Thyroid gland (tissue), 4 donors: ENCODE measurements at places on chromosomes 16 and 17. TPM values are rescaled to one million over a fixed set of nuclear protein-coding genes. Genes with fewer than 3 reads are reported as not detected.

Gene WNT3
- 0.68 TPM for total RNA-seq

Gene GPS1
- 92.5 TPM for total RNA-seq

Gene CHST5
- total RNA-seq = not detected

DNA sequence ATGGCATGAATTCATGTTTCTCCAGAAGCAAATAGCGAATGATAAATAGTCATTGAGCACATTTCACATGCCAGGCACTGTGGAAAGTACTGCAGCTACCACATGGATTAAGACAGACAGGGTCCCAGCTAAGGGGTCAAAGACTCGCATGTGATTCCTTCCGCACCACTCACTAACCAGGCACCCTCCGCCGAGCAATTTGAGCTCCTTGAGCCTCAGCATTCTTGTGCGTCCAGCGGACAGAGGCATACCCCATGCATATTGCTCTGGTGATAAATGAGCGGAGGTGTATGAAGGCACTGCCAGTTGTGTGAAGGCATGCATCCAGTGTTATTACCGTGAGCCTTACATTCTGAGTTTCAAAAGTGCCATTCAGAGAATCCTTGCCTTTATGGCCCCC, 358.7 kb downstream of the HS3ST4 start:
- H3K4me3 ChIP-seq = no peak overlapping the region
- no peak overlapping the region for H3K27ac ChIP-seq
- H3K27me3 ChIP-seq = no peaks in the 10 kb centered on the region
- H3K36me3 ChIP-seq = no peaks in the 10 kb centered on the region
- H3K4me1 ChIP-seq = no peaks in the 10 kb centered on the region

DNA sequence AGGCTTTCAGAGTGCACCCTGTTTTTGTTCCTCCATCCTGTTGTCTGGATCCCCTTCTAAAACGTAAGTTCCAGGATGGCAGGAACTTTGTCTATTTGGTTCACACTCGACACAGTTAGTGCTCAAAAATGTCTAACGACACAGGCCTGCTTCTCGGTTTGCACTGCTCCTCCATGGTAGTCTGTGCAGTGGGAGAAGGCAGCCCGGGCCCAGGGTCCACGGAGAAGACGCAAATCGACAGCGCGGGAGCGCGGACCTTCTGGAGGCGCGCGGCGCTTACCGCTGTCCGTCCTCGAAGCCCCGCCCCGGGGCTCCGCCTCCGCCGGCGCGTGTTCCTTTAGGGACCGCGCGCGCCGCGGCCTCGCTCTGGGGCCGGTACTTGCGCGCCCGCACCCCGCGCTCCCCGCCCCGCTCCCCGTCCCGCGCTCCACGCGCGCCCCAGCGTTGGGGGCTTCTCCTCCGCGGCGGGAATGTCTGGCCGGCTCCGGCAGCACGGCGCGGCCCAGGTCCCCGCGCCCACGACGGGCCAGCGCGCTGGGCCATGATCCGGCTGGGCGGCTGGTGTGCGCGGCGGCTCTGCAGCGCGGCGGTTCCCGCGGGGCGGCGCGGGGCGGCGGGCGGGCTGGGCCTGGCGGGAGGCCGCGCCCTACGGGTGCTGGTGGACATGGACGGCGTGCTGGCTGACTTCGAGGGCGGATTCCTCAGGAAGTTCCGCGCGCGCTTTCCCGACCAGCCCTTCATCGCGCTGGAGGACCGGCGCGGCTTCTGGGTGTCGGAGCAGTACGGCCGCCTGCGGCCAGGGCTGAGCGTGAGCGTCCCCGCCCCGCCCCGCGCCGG, at the start of gene NT5M:
TSS of gene NT5M (plus strand) at position 364 of the 837 bp plus-strand sequence. CDS start at position 542, 178 bp downstream.
- H3K4me1 ChIP-seq = no peaks in the 10 kb centered on the region
- no peaks in the 10 kb centered on the region for H3K36me3 ChIP-seq
- H3K4me3 ChIP-seq = peak within 1 kb of the TSS; percentile 36
- no peaks in the 10 kb centered on the region for H3K27me3 ChIP-seq
- no peak within 1 kb of the TSS for H3K27ac ChIP-seq

- no peaks in the 10 kb centered on the region for H3K27me3 ChIP-seq
- no peak overlapping the region for H3K27ac ChIP-seq
- no peaks in the 10 kb centered on the region for H3K4me1 ChIP-seq
- no peak overlapping the region for H3K4me3 ChIP-seq
- no peak for DNase-seq
- peaks cover 63% of the 10 kb centered on the region for H3K36me3 ChIP-seq
Observed at GRCh38 chr16:69938981-69939820, 11.9 kb upstream of the CLEC18A start.

GRCh38 chr17:20995164-20995872, 47.5 kb downstream of the USP22 start:
- no peak for DNase-seq
- no peak overlapping the region for H3K27ac ChIP-seq
- no peaks in the 10 kb centered on the region for H3K27me3 ChIP-seq
- no peak overlapping the region for H3K4me3 ChIP-seq
- peaks cover 9% of the 10 kb centered on the region for H3K4me1 ChIP-seq
- peaks cover 4% of the 10 kb centered on the region for H3K36me3 ChIP-seq

- no peak for DNase-seq
- no peaks in the 10 kb centered on the region for H3K4me1 ChIP-seq
- no peaks in the 10 kb centered on the region for H3K36me3 ChIP-seq
- H3K27ac ChIP-seq = no peak overlapping the region
- no peak overlapping the region for H3K4me3 ChIP-seq
- no peaks in the 10 kb centered on the region for H3K27me3 ChIP-seq
Observed at GRCh38 chr17:20706751-20707373, 127.3 kb downstream of the CDRT15L2 start.

- no peaks in the 10 kb centered on the region for H3K36me3 ChIP-seq
- H3K27me3 ChIP-seq = no peaks in the 10 kb centered on the region
- no peak for DNase-seq
- no peak overlapping the region for H3K27ac ChIP-seq
- H3K4me3 ChIP-seq = no peak overlapping the region
Observed at GRCh38 chr16:50899951-50900350, 158.1 kb downstream of the CYLD start.
